Fibroblast of skin of abdomen (primary cell): ENCODE measurements at places on chromosomes 2 and 18.

DNA sequence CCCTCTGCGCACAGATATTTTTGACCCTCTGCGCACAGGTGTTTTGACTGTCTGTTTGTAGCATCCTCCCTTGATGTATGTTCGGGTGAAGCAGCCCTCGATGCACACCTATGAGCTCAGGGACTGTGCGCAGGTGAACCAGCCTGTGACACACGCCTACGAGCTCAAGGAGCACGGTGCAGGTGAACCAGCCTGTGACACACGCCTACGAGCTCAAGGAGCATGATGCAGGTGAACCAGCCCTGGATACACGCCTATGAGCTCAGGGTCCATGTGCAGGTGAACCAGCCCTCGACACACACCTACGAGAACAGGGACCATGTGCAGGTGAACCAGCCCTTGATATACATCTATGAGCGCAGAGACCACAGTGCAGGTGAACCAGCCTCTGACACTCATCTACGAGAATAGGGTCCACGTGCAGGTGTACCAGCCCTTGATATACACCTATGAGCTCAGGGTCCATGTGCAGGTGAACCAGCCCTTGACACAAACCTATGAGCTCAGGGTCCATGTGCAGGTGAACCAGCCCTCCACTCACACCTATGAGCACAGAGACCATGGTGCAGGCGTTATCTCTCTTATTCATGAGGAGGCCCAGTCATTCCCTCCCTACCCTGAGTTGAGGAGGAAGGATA is 33.9 kb downstream of the SH3BP4 start:
- DNase-seq, result no peak

DNA sequence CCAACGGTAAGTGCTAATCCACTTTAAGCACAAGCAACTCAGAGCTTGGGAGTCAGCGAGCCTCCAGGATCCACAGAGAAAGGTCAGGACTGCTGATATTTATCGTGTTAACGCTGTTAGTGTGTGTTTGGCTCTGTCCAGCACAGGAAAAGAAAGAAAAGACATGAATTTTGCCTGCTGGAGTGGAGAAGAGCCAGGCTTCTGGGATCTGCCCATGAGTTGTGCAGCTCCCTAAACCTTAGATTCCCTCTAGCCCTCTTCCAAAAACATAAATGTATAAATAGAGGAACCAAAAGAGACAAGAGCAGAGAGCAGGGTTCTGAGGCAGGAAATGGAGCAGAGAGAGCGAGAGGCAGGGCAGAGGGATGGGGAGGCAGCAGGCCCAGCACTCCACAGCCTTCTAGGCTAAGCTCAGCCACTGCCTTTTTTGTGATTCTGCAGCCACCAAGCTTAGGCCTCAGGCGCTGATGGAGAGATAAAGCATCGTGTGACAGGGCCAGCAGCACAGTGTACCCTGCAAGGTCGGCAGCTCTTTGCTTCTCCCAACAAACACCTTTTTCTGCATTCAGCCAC is 14.5 kb upstream of the MAT2A start:
- no peak for DNase-seq

DNA sequence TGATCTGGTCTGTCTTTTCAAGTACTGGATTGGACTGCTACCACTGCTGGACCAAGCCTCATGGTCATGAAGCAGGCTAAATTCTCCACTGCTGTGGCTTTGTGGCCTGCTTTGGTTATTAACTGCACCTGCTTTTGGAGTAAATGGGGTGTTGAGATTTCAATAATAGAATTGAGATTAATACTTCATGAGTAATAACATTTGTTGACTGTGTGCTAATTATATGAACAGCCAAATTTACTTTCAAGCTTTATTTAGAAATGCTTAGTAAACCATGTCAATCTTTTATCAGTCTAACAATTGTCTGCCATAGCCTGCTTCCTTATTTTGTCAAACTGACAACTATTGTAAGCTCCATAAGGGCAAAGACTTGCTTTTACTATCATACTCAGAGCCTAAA is 27.4 kb upstream of the MTIF2 start:
- no peak for DNase-seq

GRCh38 chr2:127104881-127105655 is 1.9 kb downstream of the BIN1 start:
- DNase-seq, result no peak

GRCh38 chr18:45806226-45806625 is 19.2 kb upstream of the SIGLEC15 start:
- peak; percentile 86 for DNase-seq

DNA sequence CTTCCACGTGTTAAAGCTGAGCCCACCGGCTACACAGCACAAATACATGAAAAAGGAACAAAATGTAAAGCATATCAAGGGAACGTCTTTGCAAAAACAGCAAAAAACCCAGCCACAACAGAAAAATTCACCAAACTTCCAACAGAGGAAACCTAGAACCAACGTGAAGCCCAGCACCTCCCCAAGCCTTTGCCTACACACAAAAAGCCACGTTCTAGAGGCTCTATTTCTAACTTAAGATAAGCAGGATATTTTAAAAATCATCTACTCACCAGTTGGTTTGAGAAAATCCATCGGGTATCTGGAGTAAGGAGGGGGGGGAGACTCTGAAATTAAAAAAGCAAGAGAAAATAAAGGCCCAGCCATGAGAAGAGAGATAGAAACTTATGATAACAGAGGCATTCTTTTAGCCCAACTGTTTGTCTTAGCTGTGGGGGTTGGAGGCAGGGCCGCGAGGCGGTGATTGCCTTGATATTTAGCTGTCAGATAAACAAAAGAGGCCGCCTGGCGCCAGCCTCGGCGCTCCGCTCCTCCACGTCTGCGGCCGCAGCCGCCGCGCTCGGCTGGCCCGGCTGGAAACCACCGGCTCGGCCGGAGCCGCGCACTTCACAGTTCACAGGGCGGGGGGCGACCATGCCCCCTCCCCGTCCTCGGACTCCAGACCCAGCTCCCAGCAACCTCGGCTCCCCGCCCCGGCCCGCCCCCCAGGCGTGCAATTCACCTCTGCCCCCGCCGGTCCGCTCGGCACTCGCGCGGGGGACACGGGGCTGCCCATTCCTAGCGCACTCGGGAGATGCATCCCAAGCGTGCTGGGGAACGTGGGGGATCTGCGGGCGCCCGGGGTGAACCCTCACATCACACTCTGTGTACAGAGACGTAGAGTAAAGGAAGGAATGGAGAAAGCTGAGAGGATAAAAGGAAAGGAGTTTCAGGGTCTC is 2.4 kb downstream of the SMAD7 start:
- DNase-seq, result peak; percentile 62

DNA sequence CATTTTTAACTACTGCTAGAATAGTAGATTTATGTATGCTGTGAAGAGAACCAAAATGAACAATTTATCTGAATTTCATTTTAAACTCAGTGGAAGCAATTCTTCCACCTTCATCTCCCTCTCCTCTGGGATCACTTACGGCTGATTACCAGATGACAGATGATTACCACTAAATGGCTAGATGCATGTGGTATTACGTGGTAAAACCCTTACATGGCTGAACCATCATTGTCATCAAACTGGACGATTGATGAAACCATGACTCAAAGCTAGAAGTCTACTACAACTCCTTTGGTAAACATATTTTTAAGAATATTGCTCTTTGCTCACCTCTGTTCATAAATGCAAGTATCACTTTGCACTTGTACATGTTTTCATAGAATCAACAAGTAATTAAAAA is 48.5 kb upstream of the DOCK10 start:
- DNase-seq, result peak; percentile 90

- no peak for DNase-seq
These were observed 65.3 kb downstream of the BIRC6 start for GRCh38 chr2:32422133-32422532.

DNA sequence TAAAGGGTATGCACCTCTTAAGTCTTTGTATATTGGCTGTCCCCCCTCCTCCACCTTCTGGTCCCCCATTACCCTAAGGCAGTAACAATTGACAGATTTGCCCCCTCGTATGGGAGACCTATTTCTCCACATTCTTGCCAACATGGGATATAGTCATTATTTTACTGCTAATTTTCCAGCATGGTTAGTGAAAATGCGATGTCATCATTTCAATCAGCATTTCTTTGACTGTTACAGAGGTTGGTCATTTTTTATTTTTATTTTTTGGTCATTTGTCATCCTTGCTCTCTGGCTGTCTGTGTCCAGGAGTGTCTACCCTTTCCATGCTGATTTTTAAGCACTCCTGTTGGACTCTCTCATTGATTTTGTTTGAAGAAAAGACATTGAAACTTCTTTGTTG is 45.4 kb upstream of the SPP2 start:
- no peak for DNase-seq

- peak; percentile 29 for DNase-seq
These were observed 45.9 kb upstream of the TXNDC2 start for GRCh38 chr18:9839853-9840252.

GRCh38 chr2:224938651-224939182 is 103.6 kb downstream of the DOCK10 start:
- peak; percentile 33 for DNase-seq

DNA sequence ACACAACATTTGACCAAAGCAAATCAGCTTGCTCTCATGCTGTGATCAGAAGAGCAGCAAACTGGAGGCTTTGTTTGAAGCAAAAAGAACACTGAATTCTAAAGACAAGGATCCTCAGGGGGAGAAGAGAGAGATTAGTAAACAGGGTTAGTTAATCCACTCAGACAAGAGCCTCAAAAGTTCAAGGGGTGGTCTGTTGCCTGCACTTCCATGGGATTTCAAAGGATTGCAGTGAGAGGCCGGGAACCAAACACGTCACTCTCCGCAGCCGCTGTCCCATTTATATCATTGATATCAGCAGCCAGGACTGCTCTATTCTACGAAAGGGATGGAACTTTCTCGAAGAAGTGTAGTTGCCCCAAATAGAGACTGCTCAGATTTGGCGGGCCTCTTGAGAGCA is 97.8 kb upstream of the SP3 start:
- no peak for DNase-seq

- peak; percentile 87 for DNase-seq
These were observed 53.2 kb downstream of the EEF1B2 start for GRCh38 chr2:206212673-206213513.

DNA sequence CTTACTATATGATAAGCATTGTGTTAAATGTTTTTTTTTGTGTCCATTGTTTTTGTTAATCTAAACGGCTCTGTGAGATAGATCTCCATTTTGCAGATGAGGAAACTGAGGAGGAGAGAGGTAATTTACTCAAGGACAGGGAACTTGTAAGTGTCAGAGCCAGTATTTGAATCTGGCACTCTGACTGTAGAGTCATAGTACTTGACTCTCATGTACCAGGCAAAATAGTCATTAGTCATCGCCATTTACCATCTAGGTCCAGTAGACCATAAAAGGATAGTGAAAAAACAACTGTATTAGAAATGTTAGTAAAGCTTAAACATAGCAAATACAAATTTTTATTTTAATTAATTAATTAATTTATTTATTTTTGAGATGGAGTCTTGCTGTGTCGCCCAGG is 4.8 kb downstream of the PSMD14 start:
- DNase-seq, result no peak

- DNase-seq, result no peak
These were observed 230.7 kb downstream of the TXNL1 start for GRCh38 chr18:56407646-56408180.

GRCh38 chr2:206240327-206240726 is 34.1 kb upstream of the ZDBF2 start:
- peak; percentile 17 for DNase-seq

DNA sequence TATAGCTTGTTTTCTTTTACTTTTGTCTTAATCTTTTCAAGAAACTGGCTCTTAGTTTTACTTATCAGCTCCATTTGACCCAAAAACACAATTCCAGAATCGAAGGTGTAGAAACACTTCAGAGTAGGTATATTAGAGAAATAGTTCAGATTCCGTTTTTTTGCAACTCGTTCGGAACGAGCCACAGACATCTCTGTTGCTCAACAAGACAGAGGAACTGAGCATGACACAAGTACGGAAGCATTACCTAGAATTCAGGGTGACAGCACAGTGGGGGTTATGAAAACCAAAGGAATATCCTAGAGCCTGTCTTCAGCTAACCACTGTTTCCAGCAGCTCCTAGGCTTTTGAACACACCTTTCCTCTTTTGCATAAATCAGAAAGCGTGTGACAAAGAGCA is 5.0 kb downstream of the HRH4 start:
- DNase-seq, result no peak

- DNase-seq, result no peak
These were observed 13.5 kb upstream of the DARS1 start for GRCh38 chr2:135998879-135999278.

DNA sequence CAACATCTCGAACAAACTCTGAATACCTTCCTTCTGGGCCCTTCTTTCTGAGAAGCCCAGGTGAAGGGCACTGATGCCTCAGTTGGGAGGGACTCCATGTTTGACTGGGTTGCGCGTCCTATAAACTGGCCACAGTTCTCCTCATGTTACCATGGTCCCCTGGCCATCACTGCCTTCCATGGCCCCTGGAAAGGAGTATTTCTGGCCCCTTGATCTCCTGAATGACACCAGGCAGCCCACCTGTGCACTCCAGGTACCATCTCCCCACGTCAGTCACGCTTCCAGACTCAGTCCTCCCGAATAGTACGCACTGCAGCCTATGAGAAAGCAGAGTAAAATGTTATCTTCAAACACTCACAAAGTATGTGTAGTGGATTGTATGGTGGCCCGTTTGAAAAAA is 73.9 kb downstream of the ACKR3 start:
- no peak for DNase-seq

DNA sequence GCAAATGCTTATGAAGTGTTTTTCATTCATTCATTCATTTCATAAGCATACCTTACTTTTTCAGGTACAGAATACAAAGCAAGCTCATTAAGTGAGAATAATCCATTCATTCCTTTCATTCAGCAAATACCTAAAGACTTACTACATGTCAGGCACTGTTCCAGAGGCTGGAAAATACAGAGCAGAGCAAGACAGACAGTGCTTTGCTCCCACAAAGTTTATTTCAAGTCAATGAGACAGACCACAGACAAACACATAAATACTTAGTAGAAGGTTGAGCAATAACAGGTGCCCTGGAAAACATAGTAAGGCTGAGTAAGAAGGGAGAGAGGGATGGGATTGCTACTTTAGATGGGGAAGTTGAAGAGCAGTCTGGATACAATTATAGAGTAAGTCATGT is 309.8 kb downstream of the C1D start:
- peak; percentile 85 for DNase-seq

DNA sequence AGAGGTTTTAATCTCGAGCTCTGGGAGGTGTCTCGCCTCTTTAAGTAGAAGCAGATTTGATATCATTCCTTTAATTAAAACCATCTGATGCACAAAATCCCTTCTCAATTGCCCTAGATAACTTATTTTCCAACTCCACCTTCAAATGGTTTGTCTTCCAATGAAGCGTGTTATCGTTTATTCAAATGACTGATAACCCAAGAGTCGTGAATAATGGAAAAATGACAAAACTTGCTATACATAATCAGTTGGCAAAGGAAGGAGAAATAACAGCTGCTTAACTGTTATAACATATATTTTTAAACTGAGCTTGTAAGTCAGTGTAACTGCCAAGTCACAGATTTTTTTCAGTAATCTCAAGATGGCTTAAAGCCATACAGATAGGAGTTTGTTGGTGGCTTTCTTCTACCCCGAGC is 144.6 kb downstream of the QPCT start:
- peak; percentile 63 for DNase-seq

GRCh38 chr2:172834881-172835280 is 99.2 kb downstream of the RAPGEF4 start:
- no peak for DNase-seq
